ENCODE measurements at places on chromosomes 6 and 20. TPM values are rescaled to one million over a fixed set of nuclear protein-coding genes. Genes with fewer than 3 reads are reported as not detected.
A peak's percentile ranks its signal among the peaks of the same experiment; 100 is the strongest.

GRCh38 chr20:33239418-33239817, 3.6 kb downstream of the BPIFA1 start:
- no peak for DNase-seq

GRCh38 chr20:20130399-20130798, 78.1 kb downstream of the CFAP61 start:
- DNase-seq = no peak

ENPP5 gene
- 5.6 TPM for total RNA-seq

CPNE5 gene
- total RNA-seq = not detected

GRCh38 chr6:91562955-91563354, 976.1 kb upstream of the MAP3K7 start:
- DNase-seq = no peak

DNA sequence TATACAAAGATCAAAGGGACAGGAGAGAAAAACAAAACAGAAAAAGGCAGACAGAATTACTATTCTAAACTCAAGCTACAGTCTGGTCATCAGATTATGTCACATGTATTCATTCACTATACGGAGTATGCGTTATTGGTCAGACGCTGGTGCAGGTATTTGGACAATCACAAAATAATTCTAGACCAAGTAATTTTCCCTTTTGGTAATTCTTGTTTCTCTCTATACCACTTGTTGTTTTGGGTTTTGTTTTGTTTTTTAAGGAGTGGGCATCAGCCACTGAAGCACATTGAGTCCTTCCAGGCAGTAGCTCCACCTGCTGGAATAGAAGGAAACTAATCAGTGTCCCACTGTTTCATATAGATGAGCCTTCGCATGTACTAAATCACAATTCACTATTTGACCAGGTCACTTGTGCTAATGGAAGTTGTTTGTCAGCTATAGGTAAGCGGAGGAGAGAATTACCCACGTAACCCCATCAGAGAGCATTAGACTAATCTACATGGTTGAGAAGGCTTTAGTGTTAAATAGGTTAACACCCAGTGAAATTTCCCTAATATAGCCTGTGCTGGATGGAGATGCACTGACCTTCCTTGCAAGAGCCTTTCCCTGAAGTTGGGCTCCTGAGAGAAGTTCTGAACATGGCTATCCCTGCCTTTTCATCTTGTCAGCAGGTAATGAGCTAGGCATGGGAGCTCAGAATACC, 77.9 kb downstream of the TNFAIP3 start:
- DNase-seq = peak; percentile 38

DNA sequence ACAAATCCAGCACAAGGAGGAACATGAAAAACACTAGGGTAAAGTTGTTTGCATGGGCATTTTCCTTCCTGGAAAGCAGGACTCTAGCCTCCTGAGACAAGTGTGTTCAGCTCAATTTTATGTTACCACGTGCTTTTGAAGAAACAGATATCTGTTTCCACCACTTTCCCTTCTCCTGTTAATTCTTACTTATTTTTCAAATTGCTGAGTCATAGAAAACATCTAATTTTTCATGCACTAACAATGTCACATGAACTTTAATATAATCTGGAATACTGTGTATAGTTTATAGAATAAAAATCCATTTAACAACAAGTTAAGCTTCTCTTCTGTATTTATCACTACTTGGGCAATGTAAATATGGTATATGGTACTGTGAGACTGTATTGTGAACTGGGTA, 174.2 kb downstream of the ISM1 start:
- no peak for DNase-seq

Measured in body of pancreas (tissue), 4 donors.